ENCODE measurements at places on chromosomes 5 and 9. TPM values are rescaled to one million over a fixed set of nuclear protein-coding genes. Genes with fewer than 3 reads are reported as not detected.

DNA sequence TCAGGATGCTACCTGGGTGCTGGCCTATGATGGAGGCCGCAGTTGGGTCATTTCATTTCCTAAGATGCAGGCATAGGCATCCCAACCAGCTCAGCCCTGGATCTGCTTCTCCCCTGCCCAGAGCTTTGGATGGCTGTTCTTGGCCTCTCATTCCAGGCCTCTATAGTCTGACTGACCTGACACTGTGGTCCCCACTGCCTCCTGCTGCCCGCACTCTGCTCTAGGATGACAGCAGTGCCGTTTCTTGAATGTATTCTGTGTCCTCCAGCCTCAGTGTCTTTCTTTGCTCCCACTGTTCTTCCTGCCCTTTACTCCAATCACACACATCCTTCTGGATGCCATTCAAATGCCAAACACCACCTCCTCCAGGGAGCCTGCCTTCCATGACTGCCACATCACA, 235.7 kb downstream of the HSPA4 start:
- DNase-seq: peak; percentile 10

- DNase-seq: peak; percentile 90
Observed at GRCh38 chr9:35945341-35946018, 12.5 kb downstream of the OR2S2 start.

- no peak for DNase-seq
Observed at GRCh38 chr5:154806176-154806575, 44.2 kb downstream of the FAXDC2 start.

The ACSL6 gene
- 7.3 TPM for total RNA-seq

DNA sequence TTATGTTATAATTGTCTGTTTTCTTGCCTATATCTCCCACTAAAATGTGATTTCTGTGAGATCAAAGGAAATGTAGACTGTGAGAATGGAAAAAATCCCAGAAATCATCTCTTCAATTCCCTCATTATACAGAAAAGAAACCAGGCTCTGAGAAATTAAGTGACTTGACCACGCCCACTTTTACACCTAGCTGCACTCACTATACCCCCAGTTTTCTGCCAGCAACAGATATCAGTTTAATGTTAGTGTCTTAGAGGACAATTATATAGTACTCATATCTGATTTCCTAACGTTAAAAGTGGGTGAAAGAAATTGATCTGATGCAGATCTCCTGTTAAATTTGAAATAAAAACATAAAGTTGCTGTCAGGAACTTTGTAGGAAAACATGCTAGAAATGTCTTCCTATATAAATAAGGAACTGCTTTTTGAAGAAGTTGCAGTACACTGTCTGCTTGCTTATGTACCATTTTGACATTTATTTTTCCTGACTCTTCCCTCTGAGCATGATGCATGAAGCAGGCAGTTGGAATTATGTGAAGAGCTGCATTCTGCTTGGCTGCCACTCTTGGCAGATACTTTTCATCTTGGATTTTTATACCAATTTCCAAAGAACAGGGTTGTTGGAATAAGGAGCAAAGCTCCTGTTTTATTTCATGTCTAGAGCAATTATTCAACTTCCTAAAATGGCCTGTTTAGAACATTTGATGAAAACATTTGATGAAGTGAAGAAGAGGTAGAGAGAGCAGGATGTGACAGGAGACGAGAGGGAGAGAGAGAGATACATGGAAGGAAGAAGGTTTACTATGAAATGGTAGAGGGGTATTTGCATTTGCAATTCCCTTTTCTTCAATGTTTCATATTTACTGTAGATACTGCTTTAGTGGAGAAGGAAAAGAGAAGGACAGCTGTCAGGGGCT, 57.3 kb upstream of the RICTOR start:
- no peak for DNase-seq

GRCh38 chr5:17180864-17181723, 36.3 kb upstream of the BASP1 start:
- DNase-seq: no peak

- DNase-seq: peak; percentile 66
Observed at GRCh38 chr5:173764332-173765028, 123.7 kb upstream of the CPEB4 start.

DNA sequence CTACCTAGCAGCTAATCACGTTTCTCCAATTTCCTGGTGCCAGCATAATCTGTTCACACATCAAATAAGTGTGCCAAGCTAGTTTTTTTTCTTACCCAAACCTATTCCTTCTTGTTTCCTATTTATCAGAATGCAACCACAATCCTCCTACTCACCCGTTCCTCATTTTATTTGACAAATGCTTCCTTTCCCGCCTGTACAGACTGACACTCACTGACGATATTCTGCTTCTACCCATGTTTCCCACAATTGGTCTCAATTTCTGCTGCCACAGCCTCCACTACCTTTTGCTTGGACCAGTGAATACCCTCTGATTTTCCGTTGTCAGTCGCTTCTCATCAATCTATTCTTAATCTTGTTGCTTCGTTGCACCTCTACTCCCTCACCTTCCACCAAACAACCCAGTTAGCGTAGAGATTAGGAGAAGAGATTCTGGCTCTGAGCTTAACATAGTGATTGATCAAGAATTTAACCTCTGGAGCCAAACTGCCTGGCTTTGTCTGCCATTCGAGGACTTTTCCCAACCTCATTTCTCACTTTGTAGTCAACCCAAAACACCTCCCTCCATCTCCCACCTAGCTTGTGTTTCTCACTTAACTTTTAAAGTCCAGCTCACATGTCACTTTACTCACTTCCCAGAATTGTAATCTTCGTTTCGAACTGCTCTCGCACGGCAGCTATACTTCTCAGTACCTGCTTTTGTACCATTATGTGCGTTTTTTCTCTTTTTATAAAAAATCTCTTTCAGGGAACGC, 729 bp upstream of the TMEM38B start:
- DNase-seq: peak; percentile 35

DNA sequence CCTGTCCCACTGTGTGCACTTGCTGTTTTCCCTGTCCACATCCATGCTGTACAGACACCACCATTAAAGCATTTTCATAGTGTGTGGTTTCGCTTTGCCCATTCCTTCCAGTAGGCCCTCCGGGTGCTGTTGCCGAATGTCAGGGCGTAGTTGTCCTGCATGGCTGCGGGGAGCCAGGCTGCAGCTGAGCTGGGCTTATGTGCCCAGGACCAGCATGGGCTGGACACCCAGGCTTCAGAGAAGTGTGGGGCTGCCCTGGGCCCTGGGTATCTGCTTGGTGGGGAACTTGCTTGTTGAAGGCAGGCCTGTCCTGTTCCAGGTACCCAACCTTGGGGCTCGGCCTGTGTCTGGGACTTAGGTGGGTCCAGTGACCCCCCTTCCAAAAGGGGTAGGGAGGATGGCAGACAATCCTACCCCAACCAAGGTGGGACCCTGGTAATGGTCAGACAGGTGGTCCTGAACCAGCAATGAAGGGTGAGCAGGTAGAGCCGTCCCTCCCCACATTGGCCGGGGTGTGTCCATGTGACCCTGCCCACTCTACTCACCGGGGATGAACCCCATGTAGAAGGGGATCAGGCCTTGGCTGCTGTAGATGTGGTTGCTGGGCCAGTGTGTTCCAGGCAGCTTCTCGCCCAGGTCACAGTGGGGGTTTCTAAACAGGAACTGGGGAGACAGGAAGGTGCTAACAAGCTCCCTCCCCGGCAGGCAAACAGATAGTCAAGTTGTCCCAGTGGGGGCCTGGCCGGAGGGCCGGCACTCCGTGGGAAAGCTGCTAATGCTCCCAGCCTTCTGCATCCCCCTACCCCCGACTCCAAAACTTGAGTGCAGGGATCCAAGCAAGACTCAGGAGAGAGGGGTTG, 2.8 kb downstream of the TUBB4B start:
- DNase-seq: no peak

- peak; percentile 38 for DNase-seq
Observed at GRCh38 chr5:61731946-61732314, 399.9 kb downstream of the ZSWIM6 start.
